T-helper 9 cell (primary cell): ENCODE measurements at places on chromosomes 7 and 10.

- no peak for DNase-seq
These were observed 132.9 kb downstream of the PIP4K2A start for GRCh38 chr10:22581461-22581860.

DNA sequence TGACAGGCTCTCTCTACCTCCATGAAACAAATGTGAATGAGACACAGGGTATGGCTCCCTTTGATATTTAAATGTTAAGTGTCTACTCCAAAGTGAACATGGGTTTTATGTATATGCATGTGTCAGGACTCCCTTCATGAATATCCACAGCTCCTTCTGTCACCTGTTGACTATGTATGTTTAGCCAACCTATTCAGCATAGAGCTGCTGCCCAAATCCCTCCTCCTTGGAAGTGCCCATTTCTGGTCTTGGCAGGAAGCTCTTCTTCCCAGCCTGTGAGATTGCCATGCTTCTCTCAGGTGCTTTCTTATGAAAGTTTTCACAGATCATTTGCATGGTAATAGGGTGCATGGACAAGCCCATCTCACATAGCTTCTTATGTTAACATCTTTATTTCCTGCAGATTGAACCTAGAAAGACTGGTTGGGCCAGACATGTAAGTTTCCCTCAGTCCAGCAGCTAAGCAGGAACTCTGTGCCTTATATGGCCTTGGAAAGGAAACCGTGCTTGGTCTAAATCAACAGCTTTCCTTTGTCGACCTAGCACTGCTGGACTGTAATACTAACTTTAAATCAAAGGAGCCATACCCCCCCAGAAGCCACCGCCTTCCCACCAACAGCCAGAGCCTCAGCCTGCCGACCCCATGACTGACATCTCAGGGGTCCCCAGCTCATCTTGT, 288.9 kb downstream of the ADARB2 start:
- no peak for DNase-seq

DNA sequence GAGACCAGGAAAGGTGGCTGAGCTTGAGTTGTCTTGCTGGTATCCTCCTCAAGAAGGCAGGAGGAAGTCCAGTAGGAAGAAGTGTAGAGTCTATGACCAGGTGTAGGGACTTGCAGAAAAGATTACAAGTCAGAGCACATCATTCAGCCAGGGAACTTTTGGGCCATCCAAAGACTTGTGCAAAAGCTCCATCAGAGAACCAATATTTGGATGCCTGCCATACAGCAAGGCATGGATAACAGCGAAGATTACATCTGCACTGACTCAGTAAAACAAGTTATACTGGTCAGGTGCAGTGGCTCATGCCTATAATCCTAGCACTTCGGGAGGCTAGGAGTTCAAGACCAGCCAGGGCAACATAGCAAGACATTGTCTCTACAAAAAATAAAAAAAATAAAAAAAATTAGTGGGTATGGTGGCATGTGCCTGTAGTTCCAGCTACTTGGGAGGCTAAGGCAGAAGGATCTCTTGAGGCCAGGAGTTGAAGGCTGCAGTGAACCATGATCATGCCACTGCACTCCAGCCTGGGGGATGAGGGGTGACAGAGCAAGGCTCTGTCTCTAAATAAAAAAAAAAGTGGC, 13.2 kb upstream of the NMT2 start:
- DNase-seq: no peak

DNA sequence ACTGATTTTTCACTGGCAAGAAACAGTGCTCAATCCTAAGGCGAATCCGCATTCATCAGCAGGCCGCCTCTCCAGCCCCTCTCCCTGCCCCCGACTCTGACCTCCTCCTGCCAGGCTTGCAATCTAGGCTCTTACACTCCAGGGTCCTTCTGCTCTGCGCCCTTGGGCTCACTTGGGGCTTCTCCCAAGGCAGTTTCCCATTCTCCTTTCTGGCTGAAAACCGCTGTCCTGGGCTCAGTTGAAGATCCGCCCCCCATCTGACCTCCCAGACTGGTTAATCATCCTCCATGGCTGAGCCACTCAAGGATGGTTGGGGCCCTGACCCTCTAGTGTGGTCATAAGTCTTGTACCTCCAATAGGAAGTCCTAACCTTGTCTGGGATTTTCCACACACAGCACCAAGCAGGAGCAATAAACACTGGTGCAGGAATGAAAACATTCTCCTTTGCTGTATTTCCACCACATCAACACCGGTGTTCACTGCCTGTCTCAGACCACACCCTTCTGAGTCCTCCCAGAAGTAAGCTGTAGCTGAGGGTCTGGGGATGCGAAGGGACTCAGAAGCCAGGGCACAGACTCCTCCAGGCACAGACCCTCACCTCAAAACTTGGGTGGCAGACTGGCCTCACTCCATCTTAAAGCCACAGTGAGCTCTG, 42.4 kb downstream of the TNS3 start:
- DNase-seq: no peak

GRCh38 chr10:88064608-88065382, 201.4 kb downstream of the PTEN start:
- DNase-seq: no peak

GRCh38 chr7:26508481-26508880, 216.8 kb downstream of the SNX10 start:
- no peak for DNase-seq

DNA sequence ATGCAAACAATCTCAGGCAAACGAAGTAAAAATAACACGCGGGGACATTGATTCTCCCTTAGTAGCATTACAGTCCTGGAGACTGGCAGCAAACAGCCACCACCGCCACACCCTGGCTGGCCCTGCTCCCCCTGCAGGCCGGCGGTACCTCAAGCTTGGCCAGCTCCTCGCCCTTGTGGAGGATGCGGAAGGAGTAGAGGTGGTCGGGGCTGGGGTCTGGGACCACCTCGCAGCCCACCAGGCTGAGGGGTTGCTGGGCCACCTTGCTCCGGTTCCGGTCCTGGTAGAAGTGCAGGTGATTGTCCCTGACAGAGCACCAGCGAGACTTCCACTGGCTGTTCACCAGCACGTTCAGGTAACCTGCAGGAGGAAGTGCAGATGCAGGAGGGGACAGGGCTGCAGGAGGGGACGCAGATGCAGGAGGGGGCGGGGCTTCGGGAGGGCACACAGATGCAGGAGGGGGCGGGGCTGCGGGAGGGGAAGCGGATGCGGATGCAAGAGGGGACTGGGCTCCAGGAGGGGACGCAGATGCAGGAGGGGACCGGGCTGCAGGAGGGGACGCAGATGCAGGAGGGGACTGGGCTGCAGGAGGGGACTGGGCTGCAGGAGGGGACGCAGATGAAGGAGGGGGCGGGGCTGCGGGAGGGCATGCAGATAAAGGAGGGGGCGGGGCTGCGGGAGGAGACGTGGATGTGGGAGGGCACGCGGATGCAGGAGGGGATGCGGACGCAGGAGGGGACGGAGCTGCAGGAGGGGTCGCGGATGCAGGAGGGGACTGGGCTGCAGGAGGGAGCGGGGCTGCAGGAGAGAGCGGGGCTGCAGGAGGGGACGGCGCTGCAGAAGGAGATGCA, 65.7 kb downstream of the VWA2 start:
- DNase-seq: peak; percentile 52

GRCh38 chr7:34121366-34121765, 216.0 kb downstream of the BMPER start:
- DNase-seq: no peak

- DNase-seq: no peak
These were observed 99.0 kb upstream of the ITGB1 start for GRCh38 chr10:33056828-33057596.

DNA sequence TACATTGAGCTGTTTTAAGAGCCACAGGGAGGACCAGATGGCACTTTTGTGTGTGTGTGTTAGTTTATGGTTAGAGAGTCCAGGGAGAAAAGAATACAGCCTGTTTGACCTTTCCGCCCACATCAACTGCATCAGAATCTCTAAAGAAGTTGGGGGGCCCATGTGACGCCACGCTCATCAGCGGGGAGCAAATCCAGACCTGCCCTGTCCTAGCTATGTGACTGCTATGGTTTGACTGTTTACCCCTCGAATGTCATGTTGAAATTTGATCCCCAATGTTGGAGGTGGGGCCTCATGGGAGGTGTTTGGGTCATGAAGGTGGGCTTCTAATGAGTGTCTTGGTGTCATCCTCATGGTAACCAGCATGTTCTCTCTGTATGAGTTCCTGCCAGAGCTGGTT, 128.0 kb downstream of the ADRA2A start:
- no peak for DNase-seq

DNA sequence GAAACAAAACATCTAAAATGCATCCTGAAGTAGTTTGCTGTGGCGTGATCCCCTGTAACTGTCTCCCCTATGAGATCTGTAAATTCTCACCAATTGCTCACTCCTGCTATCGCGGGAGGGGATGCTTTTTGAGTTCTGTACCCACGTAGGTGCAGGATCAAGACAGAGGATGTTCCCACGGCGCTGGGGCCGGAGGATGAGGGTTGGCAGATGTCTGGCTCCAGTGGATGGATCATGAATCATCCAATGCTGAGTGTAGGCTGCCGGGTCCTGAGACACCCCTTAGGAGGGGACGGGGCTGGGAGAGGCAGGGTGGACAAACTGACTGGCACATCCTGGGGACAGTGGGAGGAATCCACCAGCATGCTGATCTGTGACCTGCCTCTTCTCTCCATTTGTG, 224.4 kb downstream of the USP6NL start:
- DNase-seq: no peak

DNA sequence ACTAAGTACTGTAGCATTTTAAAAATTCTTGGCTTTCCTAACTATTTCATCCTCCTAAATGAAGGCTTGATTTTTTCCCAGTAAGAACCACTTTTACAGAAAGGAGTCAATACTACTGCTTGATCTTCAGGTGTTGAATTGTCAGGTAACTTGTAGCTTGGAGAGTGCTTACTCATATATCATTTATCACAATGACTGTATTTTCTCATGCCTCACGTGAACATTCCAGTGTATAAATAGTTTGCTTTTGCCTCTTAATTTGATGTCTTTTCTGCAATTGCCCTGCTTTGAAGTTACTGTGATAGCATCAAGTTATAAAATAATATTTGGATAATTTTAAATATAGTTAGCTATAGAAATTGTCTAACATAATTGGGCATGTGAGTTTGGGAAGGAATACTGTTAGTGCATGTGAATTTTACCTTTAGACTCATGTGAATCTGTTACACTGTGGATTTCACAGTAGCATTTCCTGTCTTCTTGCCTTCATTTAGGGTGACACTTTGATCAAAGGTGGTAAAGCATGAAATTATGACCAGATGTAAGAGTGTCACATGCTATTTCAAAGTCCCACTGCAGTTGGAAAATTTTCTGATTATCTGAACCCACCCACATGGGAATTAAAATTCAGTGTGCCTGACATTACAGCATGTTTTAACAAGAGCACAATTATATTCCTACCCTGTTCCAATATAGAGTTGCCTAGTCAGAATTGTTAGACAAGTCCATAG, 962.8 kb downstream of the DNAJB9 start:
- no peak for DNase-seq

DNA sequence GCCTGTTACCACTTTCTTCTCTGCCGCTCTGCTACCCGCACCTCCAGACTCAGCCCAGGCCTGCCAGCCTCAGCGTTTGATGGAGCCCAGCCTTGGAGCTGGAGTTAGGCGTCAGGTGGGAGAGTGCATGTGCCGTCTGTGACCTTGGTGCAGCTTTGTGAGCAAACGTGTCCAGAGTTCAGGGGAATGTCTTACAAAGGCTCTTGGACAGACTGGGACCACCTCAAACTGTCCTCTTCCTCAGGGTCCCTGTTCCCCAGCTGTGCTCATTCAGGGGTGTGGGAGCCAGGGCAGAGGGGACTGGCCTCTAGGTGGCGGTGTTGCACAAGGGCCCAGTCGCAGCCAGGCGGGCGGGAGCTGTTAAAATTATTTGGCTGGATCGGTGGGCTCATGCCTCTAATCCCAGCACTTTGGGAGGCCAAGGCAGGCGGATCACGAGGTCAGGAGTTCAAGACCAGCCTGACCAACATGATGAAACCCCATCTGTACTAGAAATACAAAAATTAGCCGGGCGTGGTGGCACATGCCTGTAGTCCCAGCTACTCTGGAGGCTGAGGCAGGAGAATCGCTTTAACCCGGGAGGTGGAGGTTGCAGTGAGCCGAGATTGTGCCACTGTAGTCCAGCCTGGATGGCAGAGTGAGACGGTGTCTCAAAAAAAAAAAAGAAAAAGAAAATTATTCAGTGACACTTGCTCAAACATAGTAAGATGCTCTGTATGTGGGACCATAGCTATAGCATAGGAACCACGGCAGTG, 89.2 kb downstream of the ADCY1 start:
- no peak for DNase-seq

- no peak for DNase-seq
These were observed 143.8 kb downstream of the C7orf25 start for GRCh38 chr7:42768045-42768444.

DNA sequence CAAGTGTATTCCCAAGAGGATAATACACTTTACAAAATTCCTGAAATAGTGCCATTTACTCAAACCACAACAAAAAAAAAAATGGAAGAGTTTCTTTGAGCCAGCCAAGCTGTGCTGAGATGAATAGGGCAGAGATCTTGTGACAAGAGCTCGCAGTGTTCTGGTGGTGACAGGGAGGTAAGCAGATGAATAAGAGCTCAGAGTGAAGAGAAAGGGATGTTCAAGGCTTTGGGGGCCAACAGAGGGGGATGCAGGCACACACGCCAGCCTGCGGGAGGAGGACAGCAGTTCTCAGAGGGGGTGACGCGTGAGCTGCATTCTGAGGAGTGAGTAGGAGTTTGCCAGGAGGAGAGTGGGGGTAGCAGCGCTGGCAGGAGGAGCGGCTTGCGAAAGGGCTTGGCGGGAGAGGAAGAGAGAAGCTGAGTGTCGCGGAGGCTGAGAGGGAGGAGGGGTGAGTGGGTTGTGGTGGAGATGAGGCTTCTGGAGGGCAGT, 194.4 kb upstream of the IMMP2L start:
- DNase-seq: no peak

DNA sequence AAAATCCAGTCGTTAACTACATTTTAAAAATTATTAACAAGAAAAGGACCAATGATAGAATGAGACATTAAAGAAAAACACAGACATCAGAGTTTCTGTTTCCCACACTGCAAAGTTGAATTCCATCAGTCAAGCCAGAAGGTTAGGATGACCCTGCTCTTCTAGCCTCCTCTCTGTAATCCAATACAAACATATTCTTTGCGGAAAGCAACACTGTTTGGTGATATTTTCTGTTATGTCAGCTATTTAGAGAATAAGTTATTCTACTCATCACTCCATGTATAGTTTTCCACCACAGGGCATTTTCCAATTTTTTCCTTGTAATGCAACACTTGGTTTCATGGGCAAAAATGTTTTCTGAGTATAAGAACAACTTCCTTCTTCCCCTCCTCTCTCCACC, 152.3 kb downstream of the EVX1 start:
- no peak for DNase-seq

- DNase-seq: no peak
These were observed 432.6 kb downstream of the TNS3 start for GRCh38 chr7:47149208-47149839.

DNA sequence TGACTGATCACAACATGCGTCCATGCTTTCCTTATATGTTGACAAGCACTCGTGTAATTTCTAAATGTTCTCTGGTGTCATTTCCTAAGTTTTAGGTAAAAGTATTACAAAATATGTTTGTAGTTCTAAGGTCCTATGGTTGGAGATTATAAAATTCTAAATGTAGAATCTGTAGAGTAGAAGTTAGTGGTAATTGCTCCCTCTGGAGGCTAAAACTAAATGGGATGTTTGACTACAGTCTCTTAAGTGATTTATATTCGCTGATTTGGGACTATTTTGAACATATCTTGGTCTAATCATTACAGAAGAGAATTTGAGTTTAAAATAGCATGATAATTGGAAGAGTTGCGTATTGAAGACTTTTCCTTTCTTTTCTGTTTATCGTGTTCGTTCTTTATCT, 74.1 kb downstream of the ZMYND11 start:
- no peak for DNase-seq
